ENCODE measurements at places on chromosomes 7 and 10.

DNA sequence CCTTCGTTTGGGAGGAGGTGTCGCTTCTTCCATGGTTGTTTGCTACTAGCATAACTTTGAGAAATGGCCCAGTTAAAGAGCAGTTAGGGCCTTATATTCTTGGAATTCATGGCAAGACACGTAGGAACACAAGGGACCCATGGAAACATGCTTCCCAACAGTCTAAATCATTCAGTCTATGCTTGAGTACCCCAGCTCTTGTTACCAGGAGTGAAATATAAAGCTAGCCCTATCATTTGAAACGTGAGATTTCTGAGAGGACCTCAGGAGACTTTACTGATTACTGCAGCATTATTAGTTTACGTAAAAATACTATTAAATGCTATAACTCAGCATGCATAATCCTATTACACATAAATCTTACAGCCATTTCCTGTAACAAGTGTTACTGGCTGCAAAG lies 328.6 kb upstream of the CDC14C start:
- H3K27ac ChIP-seq, result no peak overlapping the region
- H3K4me1 ChIP-seq, result no peaks in the 10 kb centered on the region
- no peak overlapping the region for H3K4me3 ChIP-seq
- H3K36me3 ChIP-seq, result no peaks in the 10 kb centered on the region
- no peak for DNase-seq
- H3K27me3 ChIP-seq, result no peaks in the 10 kb centered on the region

DNA sequence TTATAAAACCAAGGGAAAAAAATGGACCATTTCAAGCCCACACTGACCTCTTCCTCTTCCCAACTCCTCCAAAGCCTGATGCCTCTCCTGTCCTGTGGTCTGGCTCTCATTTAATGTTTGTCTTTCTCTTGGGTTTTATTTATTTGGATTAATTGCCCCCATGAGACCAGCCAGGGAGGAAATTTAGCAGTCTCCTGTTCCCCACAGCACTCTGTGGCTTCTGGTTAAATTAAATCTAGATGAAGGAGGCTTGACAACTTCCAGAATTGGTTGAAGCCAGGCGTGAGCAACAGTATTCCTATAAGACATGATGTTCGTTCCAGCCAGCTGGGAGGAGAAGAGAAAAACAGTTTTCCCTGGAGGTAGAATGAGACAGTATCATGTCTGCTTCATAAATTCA lies 15.1 kb upstream of the PRLHR start:
- H3K4me3 ChIP-seq, result no peak overlapping the region
- no peaks in the 10 kb centered on the region for H3K4me1 ChIP-seq
- no peaks in the 10 kb centered on the region for H3K36me3 ChIP-seq
- no peak overlapping the region for H3K27ac ChIP-seq
- DNase-seq, result no peak

GRCh38 chr7:140213684-140214074 lies 36.9 kb upstream of the KDM7A start:
- no peaks in the 10 kb centered on the region for H3K36me3 ChIP-seq
- H3K4me1 ChIP-seq, result peaks cover 39% of the 10 kb centered on the region
- no peak overlapping the region for H3K27ac ChIP-seq

- no peaks in the 10 kb centered on the region for H3K4me1 ChIP-seq
- no peak overlapping the region for H3K4me3 ChIP-seq
- no peak for DNase-seq
- H3K27ac ChIP-seq, result no peak overlapping the region
Observed at GRCh38 chr7:142168746-142169145, 57.2 kb downstream of the MGAM2 start.

DNA sequence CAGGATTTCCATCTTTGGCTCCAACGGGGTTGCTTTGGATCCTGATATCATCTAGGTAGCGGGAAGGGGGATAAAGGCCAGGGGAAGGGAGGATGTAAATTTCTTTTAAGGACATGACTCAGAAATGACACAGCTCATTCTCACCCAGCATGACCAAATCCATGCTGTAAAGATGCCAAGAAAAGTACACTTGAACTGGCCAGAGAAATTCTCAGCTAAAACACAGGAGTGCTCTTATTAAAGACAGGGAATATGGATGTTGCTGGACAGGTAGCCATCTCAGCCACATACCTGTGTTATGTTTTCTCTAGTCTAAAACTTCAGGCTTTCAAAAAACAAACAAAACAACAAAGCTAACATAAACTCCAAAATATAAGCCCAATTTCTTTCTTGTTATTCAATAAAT lies 68.3 kb downstream of the NAMPT start:
- H3K27me3 ChIP-seq, result no peaks in the 10 kb centered on the region
- no peaks in the 10 kb centered on the region for H3K36me3 ChIP-seq
- DNase-seq, result no peak
- H3K4me3 ChIP-seq, result no peak overlapping the region

- H3K4me1 ChIP-seq, result no peaks in the 10 kb centered on the region
- no peak overlapping the region for H3K4me3 ChIP-seq
- no peaks in the 10 kb centered on the region for H3K27me3 ChIP-seq
- H3K36me3 ChIP-seq, result no peaks in the 10 kb centered on the region
- H3K27ac ChIP-seq, result no peak overlapping the region
- DNase-seq, result no peak
Observed at GRCh38 chr10:81696609-81697388, 178.2 kb upstream of the NRG3 start.

DNA sequence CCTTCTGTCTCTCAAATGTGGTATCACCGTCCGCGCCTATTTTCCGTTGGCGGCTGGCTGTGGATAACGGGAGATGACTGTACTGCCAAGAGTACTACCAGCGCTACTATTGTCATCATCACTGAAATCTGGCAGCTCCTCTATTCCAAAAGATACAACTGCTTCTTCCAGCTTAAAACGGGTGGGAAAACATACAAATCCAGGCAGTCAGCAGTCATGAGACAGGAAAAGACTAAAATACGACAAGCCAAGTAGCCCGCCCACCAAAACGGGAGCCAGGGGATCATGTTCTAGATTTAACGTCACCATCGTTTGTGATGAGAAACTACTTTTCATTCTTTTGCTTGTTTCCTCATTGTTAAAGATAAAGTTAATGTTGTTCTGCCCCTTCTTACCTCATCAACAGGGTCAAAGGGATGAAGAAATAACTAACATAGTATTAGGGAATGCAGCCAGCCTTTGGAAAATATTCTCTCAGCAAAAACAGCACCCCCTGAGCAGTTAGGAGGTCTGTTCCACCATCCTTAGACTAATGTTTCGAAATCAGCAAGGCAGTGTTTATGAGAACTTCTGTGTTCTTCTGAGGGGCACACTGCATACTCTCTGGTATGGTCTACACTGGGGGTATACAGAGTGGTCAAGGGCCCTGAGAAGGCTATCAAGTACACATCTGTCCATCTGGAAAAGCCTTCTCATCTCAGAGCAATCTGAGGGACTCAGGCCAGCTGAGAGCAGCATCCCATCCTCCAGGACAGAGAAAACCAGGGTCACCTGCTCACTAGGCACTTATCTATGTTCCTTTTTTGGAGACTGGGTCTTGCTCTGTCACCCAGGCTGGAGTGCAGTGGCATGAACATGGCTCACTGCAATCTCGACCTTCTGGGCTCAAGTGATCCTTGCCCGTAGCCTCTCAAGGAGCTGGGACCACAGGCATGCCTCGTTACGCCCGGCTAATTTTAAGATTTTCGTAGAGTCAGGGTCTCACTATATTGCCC lies 47.5 kb downstream of the GNA12 start:
- no peak for DNase-seq
- peaks cover 4% of the 10 kb centered on the region for H3K4me1 ChIP-seq
- H3K36me3 ChIP-seq, result peaks cover 14% of the 10 kb centered on the region
- no peaks in the 10 kb centered on the region for H3K27me3 ChIP-seq
- H3K4me3 ChIP-seq, result no peak overlapping the region
- no peak overlapping the region for H3K27ac ChIP-seq

- H3K27me3 ChIP-seq, result no peaks in the 10 kb centered on the region
- no peak overlapping the region for H3K27ac ChIP-seq
- H3K4me1 ChIP-seq, result no peaks in the 10 kb centered on the region
- H3K4me3 ChIP-seq, result no peak overlapping the region
- no peaks in the 10 kb centered on the region for H3K36me3 ChIP-seq
- no peak for DNase-seq
Observed at GRCh38 chr7:1693991-1694524, 24.0 kb downstream of the ELFN1 start.

DNA sequence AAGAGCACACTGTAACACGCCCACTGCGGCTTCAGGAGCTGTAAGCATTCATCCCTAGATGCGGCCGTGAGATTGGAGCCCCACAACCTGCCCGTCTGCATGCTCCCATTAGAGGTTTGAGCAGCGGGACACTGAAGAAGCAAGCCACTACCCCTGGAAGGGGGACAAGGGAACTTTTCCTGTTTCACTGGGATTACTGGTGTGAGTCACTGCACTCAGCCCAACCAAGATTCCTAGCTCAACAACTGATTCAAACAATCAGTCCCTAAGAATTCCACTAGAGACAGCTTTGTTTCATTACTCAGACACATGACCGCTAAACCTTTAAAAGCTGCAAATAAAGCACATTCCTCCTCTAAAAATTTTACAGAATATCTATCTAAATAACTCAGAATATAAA lies 69.8 kb downstream of the ORC5 start:
- H3K36me3 ChIP-seq, result peaks cover 22% of the 10 kb centered on the region
- no peak overlapping the region for H3K27ac ChIP-seq
- H3K4me3 ChIP-seq, result no peak overlapping the region
- H3K4me1 ChIP-seq, result no peaks in the 10 kb centered on the region
- no peaks in the 10 kb centered on the region for H3K27me3 ChIP-seq
- DNase-seq, result no peak

DNA sequence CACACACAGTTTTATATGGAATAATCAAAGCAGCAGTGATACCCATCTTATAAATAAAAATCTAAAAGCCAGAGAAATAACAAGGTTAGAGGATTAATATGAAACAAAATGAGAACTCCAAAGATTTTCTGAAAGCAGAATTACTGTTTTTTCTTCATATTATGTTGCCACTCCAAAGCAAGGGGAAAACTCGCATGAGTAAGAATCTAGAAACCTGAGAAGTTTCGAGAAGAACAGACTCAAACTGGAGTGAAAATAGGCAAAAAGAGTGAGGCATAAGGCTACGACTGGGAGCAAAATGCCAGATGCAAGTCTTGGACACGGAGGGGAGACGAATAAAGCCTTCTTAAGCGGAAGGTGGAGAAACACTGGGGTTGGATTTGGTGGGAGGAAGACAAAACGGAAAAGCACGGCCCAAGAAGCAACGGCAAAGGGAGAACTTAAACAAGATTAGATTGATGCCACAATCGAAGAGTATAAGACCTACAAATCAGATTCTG lies 923 bp downstream of the TNPO3 start:
- peak overlapping the region; percentile 90 for H3K27ac ChIP-seq
- no peaks in the 10 kb centered on the region for H3K36me3 ChIP-seq
- DNase-seq, result no peak
- H3K4me1 ChIP-seq, result peaks cover 17% of the 10 kb centered on the region
